ENCODE measurements at places on chromosomes 3 and 15.
A peak's percentile ranks its signal among the peaks of the same experiment; 100 is the strongest.

- no peak for DNase-seq
Observed at GRCh38 chr3:116951610-116952009, 242.0 kb downstream of the TUSC7 start.

DNA sequence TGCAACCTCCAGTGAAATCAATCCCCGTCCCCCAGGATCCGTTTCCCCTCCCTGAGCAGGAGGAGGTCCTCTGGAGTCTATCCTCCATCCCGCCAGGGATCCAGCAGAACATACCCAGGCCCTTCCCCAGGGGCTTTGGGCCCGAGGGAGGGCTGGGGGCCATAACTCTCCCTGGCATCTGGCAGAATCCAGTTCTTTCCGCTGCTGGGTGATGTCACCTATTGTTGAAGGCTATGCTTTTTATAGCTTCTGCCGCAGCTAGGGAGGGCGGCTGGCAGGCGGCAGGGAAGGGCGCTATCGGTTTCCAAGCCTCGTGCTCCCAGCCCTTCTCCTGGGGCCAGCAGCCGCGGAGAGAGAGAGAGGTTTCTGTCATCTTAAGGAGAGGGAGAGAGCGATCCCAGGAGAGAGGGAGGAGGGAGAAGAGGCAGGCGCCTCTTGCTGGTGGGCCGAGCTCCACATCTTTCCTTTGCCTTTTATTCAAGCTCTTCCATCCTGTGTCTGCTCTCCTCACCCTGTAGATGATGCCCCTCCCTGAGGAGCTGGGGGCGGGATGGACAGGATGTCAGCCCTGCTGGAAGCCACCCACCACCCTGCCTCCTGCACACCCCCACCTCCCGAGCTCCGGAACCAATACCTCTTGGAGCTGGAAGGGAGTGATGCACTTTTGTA lies 120.1 kb downstream of the ANP32A start:
- peak; percentile 46 for DNase-seq

- DNase-seq = no peak
Observed at GRCh38 chr15:45631776-45632175, 3.1 kb upstream of the SQOR start.

GRCh38 chr3:99128725-99129505 lies 227.4 kb upstream of the DCBLD2 start:
- DNase-seq = no peak

DNA sequence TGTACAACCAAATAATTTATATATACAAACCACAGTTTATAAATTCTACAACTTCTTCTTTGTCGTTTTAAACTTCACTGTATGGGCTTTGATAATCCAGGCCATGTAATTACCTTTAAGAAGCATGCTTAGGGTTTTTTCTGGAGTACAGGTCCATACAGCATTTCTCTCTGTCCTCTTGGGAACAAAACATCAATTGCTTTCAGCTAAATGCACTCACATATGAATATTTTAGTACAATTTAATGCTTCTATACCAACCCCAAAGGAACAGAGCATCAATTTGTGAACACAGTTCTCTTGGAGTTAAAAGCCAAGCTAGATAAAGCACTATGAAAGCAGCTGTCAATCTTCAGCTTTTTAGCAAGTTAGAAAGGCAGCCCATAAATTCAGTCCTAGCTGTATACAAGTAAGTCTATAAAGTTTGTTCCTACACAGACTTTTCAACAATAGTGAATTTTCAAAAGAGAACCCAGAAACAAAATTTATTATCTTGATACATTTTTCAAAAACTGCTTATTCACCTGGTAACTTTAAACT lies 66.1 kb downstream of the ETFA start:
- DNase-seq = no peak

Measured in DMS153 (cell line).